ENCODE measurements at places on chromosomes 11 and 22. TPM values are rescaled to one million over a fixed set of nuclear protein-coding genes. Genes with fewer than 3 reads are reported as not detected.

SERGEF gene
- total RNA-seq: 31.2 TPM

SMTNL1 gene
- not detected for total RNA-seq

GRCh38 chr11:119236891-119237290, 30.8 kb downstream of the CBL start:
- no peak for DNase-seq

DNA sequence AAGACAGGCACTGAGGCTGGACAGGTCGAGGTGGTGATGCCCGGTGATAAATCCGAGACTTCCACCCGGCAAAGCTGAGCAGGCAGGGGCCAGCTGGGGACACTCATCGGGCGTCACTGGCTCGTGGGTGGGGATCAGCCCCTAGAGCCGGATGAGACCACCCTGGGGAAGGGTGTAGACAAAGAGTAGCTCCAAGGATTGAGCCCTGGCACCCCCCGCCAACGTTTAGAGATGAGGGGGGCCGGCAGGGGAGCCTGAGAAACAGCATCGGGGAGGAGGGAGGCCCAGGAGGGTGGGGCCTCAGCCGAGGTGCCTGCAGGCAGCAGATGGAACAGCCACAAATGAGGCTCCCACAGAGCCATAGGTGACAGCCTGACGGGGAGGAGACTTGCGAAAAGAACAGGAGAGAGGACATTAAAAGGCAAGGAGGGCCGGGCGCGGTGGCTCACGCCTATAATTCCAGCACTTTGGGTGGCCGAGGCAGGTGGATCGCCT, 27.4 kb upstream of the CBX7 start:
- no peak for DNase-seq

CDC45 gene
- total RNA-seq: 1.9 TPM

- DNase-seq: no peak
Measured at GRCh38 chr22:22394591-22394990, 114.0 kb downstream of the ZNF280B start.

DNA sequence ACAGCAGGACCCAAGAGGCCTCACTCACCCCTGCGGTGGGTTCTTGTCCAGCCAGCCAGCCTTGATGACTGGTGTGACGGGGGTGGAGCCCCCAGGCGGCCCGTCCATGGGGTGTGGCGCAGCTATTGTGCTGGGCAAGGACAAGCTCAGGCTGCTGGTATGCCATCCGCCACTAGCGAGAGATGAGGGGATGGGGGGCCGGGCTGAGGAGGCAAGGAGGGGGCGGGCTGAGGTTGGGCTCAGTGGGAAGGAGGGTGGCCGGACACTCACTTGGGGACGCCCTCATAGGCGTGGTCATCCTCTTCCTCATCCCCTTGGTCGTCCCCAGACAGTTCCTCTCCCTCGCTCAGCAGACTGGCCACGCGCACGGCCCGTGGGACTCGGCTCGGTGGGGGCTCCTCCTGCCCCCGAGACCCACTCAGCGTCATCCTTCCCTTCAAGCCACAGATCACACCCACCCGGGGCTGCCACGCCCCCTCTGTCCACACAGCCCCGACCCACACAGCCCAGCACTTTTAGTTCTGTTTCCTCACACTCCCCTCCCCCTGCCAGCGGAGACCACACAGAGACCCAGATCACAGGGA, 38.0 kb upstream of the PDE2A start:
- DNase-seq: peak; percentile 65

DNA sequence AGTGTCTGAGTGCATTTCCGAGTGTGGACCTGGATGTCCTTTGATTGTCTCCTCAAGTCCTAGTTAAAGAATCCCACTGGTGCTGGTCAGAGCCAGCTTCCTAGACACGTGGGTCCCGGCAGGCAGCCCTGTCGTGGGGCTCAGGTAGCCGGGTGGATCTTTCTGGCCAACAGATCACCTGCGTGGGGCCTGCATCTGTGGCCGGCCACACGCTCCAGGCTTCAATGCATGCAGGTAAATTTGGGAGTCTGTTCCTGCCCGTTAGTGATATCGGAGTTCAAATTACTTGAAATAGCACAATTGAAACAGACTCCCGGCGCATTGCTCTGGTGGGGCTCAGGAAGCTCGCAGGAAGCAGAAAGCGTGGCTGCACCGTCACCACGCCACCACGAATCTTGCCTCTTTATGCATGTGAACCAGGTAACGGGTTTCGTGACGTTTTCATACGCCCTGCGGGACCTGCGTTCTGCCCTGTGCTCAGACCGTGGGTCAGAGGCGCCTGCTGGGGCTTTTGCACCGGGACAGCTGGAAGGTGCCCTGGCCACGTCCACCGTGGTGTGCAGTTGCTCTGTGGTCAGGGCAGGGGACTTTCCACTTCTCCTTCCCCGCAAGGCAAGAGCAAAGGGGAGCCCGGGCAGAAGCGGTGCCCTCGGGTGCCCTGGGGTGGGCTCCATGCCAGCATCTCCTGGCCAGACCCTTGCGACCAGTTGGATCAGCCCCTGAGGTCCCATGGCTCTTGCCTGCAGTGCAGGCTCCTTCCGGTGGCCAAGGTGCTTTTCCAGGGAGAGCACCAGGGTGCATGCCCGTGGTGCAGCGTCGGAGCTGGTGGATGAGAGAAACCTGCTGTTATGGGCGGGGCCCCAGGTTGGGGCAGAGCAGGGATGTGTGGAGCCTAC, 803.5 kb downstream of the BRD1 start:
- no peak for DNase-seq

DNA sequence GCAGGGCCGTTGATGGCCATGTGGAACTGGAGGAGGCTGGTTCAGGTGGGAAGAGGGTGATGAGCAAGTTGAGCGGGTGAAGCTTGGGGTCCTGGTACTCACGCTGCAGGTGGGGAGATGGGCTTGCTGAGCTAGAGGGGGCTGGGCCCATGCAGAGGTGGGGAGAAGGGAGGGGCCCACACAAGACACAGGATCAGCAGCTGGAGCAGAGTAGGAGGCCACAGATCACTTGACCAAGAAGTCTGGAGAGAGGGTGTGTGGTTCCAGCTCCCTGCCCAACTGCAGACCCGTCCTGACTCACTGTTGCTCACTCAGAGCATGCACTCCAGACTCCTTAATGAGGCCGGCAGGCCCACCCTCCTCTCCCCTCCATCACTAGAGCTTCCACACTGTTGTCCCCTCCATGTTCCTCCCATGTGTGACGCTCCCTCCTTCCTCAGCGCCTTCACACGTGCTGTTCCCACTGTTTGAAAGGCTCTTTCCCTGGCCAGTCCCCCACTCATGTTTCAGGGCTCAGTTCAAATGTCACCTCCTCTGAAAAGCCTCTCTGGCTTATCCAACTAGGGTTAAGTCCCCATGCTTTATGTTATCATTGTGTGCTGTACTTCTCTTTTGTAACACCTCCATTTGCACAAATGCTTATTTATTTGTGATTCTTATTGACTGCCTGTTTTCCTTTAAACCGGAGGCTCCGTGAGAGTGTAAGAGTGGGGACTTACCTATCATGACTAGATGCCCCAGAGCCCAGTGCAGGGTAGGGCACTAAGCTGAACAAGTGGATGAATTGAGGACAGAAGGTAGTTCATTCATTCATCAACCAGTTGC, 2.3 kb downstream of the CCDC86 start:
- no peak for DNase-seq

DNA sequence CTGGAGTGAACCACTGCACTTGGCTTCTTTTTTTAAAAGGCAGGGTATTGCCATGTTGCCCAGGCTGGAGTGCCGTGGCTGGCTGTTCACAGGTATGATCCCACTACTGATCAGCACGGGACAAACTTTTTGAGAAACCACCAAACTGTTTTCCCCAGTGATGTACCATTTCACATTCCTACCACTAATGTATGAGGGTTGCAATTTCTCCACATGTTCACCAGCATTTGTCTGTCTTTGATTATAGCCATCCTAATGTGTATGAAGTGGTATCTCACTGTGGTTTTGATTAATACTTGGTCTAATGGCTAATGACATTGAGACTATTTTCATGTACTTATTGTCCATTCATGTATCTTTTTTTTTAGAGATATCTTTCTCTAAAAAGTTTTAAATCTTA, 41.5 kb upstream of the EP300 start:
- DNase-seq: no peak

GRCh38 chr11:85652786-85653447, 5.2 kb downstream of the TMEM126A start:
- DNase-seq: no peak

GRCh38 chr11:14320020-14320419, 39.0 kb downstream of the RRAS2 start:
- no peak for DNase-seq

- DNase-seq: no peak
Measured at GRCh38 chr22:19239464-19239863, 52.1 kb downstream of the CLTCL1 start.

GRCh38 chr11:123560006-123560405, 94.4 kb downstream of the SCN3B start:
- no peak for DNase-seq

C22orf15 gene
- total RNA-seq: 3.5 TPM

DNA sequence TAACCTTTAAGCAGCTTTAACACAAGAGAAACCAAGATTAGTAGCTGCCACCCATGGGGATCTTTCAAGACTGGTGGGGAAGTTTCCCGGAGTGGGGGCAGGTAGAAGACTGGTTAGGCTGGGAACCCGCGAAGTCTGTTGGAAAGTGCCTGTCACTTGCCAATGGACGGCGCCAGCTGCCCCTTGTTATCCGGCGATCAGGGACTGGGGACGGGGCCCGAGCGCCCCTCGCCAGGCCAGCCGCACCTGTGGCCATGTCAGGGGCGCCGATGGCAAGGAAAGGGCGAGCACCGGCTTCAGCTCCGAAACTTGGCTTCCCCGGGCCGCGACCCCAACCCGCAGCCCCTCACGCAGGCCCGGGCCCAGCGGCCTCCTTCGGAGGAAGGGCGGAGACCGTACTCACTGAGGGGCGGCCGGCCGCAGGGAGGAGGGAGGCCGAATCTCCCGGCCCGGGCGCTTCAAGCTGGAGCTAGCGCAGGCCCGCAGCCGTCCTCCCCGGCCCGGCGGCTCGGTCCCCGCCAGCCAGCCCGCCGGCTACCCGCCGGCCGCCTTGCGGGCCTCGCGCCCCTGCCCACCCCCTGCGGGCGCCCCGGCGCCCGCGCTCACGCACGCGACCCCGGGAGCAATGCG, 539 bp downstream of the EIF4ENIF1 start:
- DNase-seq: no peak

LRRN4CL gene
- total RNA-seq: 0.61 TPM

DNA sequence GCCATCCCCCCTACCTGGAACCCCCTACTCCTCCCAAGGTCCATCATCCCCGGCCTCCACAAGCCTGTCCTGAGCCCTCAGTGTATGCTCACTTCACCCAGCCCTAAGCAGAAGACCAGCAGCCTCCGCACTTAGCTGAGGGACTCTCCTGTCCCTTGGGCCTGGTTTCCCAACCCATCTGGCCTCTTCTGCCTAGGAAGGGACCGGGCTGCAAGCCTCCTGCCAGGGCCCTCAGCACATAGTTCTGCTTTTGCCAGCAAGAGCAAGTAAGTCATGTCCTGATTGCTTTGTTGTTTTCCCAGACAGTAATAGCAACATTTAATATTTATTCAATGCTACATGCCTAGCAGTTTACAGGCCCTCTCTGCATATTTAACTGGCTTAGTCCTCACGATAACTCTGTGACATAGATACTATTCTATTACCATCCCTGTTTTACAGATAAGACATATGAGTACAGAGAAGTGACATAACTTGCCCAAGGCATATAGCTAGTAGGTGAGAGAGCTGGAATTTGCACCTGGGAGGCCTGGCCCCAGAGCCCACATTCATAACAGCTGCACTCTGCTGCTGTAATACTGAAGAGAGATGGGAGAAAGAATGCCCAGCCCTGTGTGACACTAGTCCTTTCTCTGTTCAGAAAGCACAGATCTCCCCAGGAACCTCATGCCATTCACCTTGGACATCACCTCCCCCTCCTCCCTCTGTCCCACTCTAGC, 139.2 kb downstream of the PARVA start:
- DNase-seq: no peak

DNA sequence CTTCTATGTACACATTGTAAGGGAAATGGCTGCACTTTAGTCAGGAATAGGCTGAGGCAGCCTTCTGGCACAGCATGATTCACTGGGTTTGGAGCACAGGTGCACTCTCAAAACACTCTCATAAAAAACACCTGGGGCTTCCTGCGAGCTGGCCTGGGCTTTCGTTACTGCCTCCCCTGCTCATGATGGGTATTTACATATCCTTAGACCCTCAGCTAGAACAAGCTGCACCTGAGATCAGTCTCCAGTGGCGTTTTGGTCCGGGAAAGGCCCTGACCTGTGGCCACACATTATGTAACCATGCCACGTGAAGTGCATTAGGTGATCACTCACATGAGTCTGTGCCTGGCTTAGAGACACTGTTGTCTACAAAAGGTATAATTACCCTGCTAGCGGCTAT, 321.7 kb downstream of the TMEM135 start:
- DNase-seq: no peak

DNA sequence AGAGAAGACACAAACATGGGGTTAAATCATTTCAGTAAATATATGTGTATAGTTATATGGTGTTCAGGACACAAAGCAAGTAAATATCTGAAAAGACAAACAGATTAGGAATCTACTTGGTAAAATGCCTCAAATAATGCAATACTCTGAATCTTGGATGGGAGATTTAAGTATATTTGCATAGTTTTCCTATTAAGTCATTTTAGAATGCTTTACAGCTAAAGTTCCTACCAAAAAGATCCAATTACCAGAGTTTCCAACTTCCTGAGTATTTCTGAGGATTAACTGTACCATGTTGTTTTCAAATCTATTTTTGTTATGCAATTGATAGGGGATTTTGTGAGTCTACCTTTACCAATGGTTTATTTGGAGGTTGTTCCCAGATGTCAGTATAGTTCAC, 424.4 kb upstream of the CCDC179 start:
- no peak for DNase-seq

TEX54 gene
- total RNA-seq: not detected

Data from upper lobe of left lung (tissue), 6 donors.